NCI-H1048 (cell line): ENCODE measurements at places on chromosomes 5 and 9.

DNA sequence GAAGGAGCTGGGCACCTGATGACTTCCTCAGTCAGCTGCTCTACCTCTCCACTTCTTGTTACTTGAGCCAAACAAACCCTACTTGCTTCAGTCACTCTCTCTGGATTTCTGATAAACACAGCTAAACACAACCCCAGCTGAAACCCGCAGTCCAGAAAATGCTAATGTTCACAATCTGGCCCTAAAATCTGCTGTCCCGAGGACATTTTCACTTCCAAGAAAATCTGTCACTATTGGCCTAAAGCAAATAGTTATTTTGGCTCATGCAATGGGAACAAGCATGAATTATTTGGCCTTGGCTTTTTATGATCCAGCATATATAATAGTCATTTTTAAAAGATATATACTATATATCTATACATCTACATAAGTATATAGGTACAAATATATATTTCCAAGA, 19.1 kb downstream of the FAM81B start:
- DNase-seq = no peak

- no peak for DNase-seq
Measured at GRCh38 chr5:82820188-82820587, 257.0 kb downstream of the TMEM167A start.

GRCh38 chr5:152105085-152105484, 180.4 kb upstream of the GLRA1 start:
- DNase-seq = no peak

GRCh38 chr9:132806306-132806705, 71.8 kb downstream of the AK8 start:
- DNase-seq = no peak

GRCh38 chr9:134637241-134637640, 4.4 kb upstream of the COL5A1 start:
- no peak for DNase-seq

GRCh38 chr9:87620731-87621322, 105.1 kb upstream of the CTSL start:
- DNase-seq = no peak

DNA sequence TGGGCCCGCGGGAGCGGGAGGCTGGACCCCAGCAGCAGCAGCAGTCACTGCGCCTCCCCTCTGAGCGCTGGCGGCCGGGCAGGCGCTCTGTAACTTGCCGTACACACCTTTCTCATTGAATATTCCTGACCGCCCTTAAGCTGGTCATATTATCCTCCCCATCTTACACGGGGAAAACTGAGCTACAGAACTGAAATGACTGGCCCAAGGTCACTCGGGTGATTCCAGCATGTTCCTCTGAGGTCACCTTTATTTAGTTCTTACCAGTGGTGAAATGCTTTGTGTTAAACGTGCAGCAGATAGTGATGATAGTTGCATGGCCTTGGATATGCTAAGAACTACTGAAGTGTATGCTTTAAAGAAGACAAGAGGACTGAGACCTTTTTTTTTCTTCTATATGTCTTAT, 607 bp downstream of the UQCRQ start:
- DNase-seq = no peak

GRCh38 chr5:132499440-132500243, 9.1 kb upstream of the IRF1 start:
- no peak for DNase-seq
